ENCODE measurements at places on chromosomes 16 and 17. TPM values are rescaled to one million over a fixed set of nuclear protein-coding genes. Genes with fewer than 3 reads are reported as not detected.

Gene SLC16A13
- 5.3 TPM for total RNA-seq

Gene TMEM100
- not detected for total RNA-seq

Gene INPP5K
- total RNA-seq = 18.2 TPM

Gene HBA2
- not detected for total RNA-seq

Gene CES3
- total RNA-seq = 0.55 TPM

Gene KRTAP2-4
- not detected for total RNA-seq

Gene CLEC18A
- 0.17 TPM for total RNA-seq

Gene CLDN6
- not detected for total RNA-seq

Gene P2RX5
- 45.2 TPM for total RNA-seq

DNA sequence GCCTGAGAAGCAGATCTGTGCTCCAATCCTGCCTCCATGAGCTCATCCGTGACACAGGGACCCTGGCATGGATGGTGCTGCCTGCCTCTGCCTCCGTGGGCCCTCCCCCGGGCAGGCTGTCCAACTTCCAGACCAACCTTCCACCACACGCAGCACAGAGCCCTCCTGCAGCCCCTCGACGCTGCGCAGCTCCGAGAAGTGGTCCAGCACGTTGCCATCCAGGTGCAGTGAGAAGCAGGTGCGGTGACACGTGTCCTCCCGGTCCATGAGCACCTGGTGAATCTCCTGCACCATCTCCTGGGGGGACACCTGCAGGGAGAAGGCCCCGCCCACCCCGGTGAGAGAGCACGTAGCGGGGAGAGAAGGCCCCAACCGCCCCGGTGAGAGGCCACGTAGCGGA, 8.4 kb downstream of the CLUH start:
- H3K27me3 ChIP-seq = no peaks in the 10 kb centered on the region
- H3K27ac ChIP-seq = no peak overlapping the region
- H3K4me3 ChIP-seq = no peak overlapping the region
- H3K4me1 ChIP-seq = peaks cover 7% of the 10 kb centered on the region

- H3K36me3 ChIP-seq = no peaks in the 10 kb centered on the region
- no peak for DNase-seq
- H3K4me1 ChIP-seq = no peaks in the 10 kb centered on the region
- peaks cover 13% of the 10 kb centered on the region for H3K27me3 ChIP-seq
- no peak overlapping the region for H3K27ac ChIP-seq
- H3K4me3 ChIP-seq = no peak overlapping the region
Observed at GRCh38 chr16:77063676-77064016, 127.3 kb upstream of the MON1B start.

DNA sequence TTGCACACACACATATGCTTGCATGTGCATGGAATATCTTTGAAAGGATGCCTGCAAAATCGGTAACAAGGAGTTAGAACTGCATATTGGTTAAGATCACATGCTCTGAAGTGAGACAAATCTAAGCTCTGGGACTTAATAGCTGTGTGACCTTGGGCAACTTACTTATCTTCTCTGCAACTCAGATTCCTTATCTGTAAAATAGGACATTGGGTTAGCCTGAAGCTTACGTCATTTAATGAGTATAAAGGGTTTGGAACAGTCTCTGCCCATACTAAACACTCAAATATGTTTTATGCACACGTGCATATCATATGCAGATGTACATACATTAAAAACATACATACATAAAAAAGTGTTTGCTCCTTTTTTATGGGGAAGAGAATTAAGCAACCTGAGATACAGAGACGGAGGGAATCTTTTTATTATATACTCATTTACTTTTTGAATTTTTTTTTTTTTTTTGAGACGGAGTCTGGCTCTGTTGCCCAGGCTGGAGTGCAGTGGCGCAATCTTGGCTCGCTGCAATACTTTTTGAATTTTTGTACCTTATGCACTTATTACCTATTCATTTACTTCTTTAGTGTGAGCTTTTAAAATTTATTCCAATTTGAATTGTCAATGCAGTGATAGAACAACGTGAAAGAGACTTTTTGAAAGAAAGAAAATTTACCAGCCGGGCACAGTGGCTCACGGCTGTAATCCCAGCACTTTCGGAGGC, 206.2 kb downstream of the CCDC182 start:
- no peaks in the 10 kb centered on the region for H3K27me3 ChIP-seq
- H3K27ac ChIP-seq = no peak overlapping the region
- no peak overlapping the region for H3K4me3 ChIP-seq
- no peak for DNase-seq
- H3K36me3 ChIP-seq = no peaks in the 10 kb centered on the region

DNA sequence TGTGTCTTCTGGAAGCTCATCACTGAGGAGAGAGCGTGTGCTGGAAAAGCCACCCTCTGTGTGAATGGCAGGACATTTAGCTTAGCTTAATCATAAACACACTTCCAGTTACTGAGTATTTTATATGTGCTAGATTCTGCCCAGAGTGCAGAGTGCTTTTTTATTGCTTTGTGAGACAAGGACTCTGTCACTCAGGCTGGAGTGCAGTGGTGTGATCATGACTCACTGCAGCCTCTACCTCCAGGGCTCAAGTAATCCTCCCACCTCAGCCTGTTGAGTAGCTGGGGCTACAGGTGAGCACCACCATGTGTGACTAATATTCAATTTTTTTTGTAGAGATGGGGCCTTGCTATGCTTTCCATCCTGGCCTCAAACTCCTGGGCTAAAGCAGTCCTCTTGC, 61.4 kb upstream of the IRX3 start:
- DNase-seq = no peak
- no peak overlapping the region for H3K4me3 ChIP-seq
- no peaks in the 10 kb centered on the region for H3K4me1 ChIP-seq
- peaks cover 15% of the 10 kb centered on the region for H3K27me3 ChIP-seq

DNA sequence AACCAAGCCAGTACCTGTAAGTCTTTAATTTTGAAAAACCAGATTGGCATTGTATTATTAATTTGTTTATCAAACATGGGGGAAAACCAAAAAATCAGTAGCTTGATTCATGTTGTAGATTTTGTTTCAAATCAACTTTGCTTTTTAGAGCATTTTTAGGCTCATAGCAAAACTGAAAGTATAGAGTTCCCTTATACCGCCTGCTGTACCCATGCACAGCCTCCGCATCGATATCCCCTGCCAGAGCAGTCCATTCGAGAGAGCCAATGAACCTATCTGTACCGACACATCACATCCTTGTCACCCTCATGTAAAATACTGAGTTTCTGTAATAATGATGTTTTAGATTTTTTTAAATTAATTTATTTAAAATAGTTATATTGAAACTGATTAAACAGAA, 16.2 kb upstream of the MRC2 start:
- peaks cover 9% of the 10 kb centered on the region for H3K4me1 ChIP-seq
- DNase-seq = no peak
- H3K36me3 ChIP-seq = peaks cover 27% of the 10 kb centered on the region
- no peak overlapping the region for H3K4me3 ChIP-seq

DNA sequence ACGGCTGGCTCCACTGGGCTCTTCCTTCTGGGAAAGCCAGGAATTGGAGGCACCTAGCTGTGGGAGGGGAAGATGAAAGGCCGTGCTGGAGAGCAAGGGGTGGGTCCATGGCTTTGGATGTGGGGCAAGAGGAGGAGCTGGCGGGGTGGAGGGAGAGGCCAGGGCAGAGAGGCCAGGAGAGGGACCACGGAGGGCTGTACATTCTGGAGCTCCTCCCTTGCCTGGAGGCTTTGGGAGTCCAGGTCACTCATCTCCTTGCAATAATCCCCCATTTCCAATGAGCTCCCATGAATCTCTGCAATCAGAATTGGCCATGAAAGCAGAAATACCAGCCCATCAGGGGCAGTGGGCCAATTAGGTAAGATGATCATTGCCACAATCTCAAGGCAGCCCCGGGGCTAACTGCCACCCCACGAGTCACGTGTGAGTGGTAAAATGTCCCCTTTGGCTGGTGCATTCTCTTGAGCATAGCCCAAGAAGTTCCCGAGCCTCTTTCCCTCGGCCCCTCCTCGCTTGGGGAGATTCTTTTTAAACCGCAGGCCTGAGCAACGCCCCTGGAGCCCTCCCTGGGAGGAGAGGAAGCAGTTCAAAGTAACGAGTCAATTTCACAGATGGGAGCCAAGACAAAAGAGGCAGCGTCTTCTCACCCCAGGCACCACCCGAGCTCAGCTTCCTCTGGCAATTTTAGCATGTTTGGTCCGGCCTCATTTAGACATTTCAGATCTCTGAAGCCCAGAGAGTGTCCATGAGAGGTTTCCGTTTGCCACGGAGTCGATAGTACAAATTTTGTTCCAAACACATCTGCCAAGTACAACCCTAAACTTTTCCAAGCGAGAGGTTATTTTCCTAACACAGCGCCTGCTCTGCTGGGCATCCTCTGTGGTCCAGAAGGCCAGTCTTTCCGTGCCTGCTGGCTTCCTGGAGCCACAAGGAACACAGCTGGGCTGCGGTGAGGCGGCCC, 13.4 kb downstream of the RTN4RL1 start:
- peaks cover 7% of the 10 kb centered on the region for H3K27me3 ChIP-seq
- no peak for DNase-seq
- no peak overlapping the region for H3K4me3 ChIP-seq

DNA sequence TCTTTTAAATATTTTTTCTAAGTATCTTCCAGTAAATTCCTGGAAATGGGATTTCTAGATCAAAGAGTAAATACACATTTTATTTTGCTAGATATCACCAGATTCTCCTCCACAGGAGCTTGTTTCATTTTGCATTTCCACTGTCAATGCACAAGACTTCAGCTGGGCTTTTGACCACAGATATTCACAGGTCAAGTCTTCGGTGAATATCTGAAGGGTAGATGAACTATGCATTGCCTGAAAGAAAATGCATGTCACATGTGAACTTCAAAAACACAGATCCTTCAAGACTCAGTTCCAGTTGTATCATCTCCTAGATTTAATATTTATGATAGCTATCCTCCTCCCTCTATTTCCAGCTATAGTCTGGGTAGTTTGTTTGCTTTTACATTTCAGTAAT, 963.6 kb upstream of the GOT2 start:
- no peak overlapping the region for H3K27ac ChIP-seq
- DNase-seq = no peak
- H3K36me3 ChIP-seq = no peaks in the 10 kb centered on the region
- H3K4me3 ChIP-seq = no peak overlapping the region
- H3K27me3 ChIP-seq = no peaks in the 10 kb centered on the region

- H3K27ac ChIP-seq = no peak overlapping the region
- H3K36me3 ChIP-seq = no peaks in the 10 kb centered on the region
- H3K4me1 ChIP-seq = peaks cover 47% of the 10 kb centered on the region
- no peak for DNase-seq
- no peak overlapping the region for H3K4me3 ChIP-seq
Observed at GRCh38 chr16:14310519-14310991, 239.4 kb downstream of the MRTFB start.

GRCh38 chr16:10824111-10824893, 5.7 kb upstream of the TVP23A start:
- H3K4me1 ChIP-seq = no peaks in the 10 kb centered on the region
- H3K27ac ChIP-seq = no peak overlapping the region
- no peak overlapping the region for H3K4me3 ChIP-seq
- H3K27me3 ChIP-seq = no peaks in the 10 kb centered on the region

DNA sequence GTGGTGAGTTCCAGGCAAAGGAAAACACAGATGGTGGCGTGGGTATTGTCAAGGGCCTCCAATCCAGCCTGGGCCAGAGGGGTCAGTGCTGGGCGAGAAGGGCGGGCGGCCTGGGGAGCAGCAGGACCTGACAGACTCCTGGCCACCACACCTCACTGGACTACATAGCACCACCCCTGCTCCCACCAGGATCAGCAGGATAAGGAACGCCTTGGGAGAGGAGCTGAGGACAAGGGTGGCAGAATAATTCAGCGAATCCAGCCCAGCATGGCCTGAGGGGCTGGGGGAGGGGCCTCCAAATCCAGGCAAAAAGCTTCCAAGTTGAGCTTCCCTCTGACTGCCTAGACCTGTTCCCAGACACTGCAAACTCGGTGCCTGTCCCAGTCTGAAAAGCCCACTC, 6.5 kb downstream of the DLX4 start:
- no peak overlapping the region for H3K27ac ChIP-seq
- H3K4me3 ChIP-seq = no peak overlapping the region
- peaks cover 44% of the 10 kb centered on the region for H3K27me3 ChIP-seq
- H3K36me3 ChIP-seq = no peaks in the 10 kb centered on the region
- no peak for DNase-seq

DNA sequence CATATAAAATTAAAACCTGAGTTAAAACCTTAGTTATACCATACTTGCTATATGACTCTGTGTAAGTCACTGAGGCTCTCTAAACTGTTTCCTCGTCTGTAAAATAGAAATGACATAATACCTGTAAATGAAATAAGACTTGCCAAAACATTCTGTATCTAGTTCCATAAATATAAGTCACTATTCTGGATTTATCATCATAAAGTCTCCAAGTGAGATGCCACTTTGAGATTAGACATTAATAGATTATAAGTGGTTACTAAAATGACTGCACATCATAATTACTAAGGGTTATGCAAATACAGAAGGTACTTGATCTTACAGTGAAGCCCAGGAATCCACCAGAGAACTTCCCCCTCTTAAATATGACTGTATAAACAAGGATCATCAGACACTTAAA, 12.0 kb upstream of the BRIP1 start:
- H3K36me3 ChIP-seq = peaks cover 20% of the 10 kb centered on the region
- H3K27me3 ChIP-seq = no peaks in the 10 kb centered on the region
- no peaks in the 10 kb centered on the region for H3K4me1 ChIP-seq
- no peak overlapping the region for H3K27ac ChIP-seq
- no peak overlapping the region for H3K4me3 ChIP-seq

DNA sequence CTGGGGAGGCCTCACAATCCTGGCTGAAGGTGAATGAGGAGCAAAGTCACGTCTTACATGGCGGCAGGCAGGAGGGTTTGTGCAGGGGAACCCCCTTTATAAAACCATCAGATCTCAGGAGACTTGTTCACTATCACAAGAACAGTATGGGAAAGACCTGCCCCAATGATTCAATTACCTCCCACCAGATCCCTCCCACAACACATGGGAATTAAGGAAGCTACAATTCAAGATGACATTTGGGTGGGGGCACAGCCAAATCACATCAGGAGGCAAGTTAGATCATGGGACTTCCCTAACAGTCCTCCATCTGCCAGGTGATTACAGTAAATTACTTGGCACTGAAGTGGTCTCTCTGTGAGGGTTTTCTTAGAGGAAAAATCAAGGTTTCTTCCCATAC, 5.3 kb downstream of the TMEM114 start:
- peaks cover 7% of the 10 kb centered on the region for H3K4me1 ChIP-seq
- no peak overlapping the region for H3K27ac ChIP-seq
- no peak overlapping the region for H3K4me3 ChIP-seq
- peaks cover 36% of the 10 kb centered on the region for H3K27me3 ChIP-seq

- no peaks in the 10 kb centered on the region for H3K27me3 ChIP-seq
- DNase-seq = no peak
- no peak overlapping the region for H3K27ac ChIP-seq
- H3K4me1 ChIP-seq = no peaks in the 10 kb centered on the region
- H3K36me3 ChIP-seq = no peaks in the 10 kb centered on the region
Observed at GRCh38 chr16:73287859-73288405, 240.0 kb upstream of the ZFHX3 start.

GRCh38 chr16:76502063-76502462, 224.9 kb downstream of the CNTNAP4 start:
- H3K4me1 ChIP-seq = no peaks in the 10 kb centered on the region
- H3K36me3 ChIP-seq = no peaks in the 10 kb centered on the region
